Activated T-helper 1 cell treated with anti-CD3 and anti-CD28 coated beads, Interleukin-2, amount 50 U/mL, for 16 hours (primary cell): ENCODE measurements at places on chromosomes 13 and 19.

DNA sequence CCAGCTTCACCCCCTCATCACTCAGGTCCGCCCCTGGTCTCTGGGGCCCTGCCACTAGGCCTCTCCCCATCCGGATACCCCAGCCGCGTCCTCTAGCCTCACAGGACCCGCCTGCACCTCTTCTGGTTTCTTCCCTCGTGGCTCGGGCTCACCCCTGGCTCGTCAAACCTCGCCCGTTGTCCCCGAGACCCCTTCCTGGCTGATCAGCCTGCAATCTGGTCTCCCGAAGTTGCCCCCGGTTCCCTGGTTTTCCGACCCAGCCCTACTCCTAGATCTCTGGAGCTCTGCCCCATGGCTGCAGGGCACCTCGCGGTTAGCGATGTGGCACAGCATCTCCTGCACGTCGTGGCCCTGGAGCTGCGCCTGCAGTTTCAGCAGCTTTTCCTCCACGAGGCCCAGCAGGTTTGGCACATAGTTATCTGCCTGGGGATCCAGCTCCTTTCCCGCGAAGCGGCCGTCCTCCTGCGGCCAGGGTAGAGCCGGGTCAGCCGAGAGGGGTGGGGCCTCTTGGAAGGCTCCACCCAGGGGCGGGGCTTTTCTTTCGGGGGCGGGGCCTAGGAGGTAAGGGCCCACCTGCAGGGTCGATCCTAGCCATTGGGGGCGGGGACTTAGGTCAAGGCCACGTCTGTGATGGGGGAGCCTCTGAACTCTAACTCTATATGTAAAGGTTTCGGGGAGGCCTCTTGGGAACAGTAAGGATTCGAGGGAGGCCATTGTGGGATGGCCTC, 2.4 kb upstream of the RGL3 start:
- peak; percentile 21 for DNase-seq

DNA sequence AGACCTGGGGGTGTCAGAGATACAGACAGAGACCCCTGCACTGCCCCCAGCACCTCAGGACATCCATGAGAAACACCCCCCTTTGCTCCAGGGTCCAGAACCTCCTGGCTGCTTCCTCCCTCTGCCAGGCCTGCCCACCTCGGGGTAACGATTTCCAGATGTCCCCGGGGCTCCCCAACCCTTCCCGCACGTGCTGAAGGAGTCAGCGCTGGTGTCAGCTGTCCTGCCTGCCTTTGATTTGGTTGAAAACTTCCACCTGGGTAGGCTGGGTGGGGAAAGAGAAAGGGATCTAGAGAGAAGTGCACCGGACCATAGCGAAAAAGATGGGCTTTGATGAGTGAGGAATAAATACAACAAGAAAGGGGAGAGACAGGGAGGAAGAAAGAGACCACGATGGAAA, 1.5 kb upstream of the CGB7 start:
- DNase-seq: no peak

DNA sequence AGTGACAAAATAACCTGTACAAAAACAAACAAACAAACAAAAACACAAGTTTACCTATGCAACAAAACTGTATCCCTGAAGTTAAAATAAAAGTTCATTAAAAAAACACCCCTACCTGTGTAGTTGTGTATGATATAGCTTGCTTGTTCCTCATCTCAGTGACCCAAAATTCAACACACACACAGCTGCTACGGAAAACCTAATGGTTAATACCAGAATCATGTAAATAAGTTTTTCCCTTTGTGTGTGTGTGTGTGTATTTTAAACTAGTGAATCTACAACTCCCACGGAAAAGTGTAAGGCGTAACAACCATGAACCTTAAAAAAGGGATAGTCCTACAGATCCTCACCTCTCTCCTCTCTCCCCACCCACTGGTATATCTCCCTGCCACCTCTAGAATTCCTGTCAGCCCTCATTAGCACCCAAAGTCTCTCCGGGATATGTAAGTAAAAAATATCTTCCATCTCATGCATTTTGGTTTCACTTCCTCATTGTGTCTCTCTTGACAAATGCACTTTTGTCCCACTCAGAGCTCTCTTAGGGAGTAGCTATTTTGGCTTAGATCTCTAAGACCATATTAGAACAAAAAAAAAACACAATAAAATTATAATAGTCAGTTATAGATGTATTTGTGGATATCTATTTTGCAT, 2236.5 kb downstream of the PCDH9 start:
- no peak for DNase-seq

GRCh38 chr19:46775642-46776258, 12.6 kb downstream of the SLC1A5 start:
- no peak for DNase-seq

DNA sequence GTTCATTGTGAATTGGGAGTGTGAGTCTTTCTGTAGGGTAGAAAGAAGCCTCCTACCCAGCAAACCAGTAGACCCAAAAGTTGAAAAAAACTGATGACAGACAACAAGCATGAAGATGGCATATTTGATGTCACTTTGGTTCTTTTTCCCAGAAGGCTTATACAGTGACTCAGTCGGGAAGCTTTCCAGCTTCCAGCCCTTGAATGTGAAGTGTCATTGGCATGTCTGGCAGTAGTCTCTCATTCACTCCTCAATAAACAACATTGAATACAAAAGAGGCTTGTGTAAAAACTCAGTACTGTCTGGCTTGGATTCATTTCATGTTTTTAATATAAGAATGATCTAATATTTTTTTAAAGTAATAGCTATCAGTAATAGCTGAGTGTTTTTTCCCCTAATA, 68.7 kb downstream of the IPO5 start:
- no peak for DNase-seq

- no peak for DNase-seq
Observed at GRCh38 chr19:18859676-18860301, 28.0 kb downstream of the UPF1 start.

DNA sequence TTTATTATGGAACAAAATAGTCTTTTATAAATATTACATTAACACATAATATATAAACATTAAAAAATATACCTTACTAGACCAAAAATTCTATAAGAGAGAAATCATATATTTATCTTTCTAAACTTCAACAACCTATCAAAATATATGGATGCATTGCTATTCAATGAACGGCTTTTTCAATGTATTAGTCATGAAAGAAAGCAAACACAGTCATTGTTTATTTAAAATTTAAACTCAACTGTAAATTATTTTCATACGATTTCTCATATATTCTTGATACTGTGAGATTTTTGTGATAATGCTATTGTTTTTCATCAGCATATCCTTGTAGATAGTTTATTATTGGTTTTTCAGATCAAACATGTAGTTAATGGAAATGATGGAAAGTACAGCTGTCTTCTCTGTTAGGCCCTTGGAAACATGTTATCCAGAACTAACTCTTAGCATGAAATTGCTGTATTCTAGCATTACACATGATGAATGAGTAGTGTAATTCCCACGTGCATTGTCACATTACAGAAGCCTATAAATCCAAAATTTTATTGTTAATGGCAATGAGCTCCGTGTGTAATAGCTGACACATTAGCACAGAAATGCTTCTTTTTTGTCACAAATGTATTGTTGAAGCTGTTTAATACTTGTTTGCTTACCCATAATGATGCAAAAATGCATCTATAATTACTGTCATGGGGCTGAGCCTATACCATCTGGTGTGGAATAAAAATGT, 1639.9 kb downstream of the SLITRK5 start:
- DNase-seq: no peak

GRCh38 chr13:95573221-95573620, 20.7 kb downstream of the CLDN10 start:
- no peak for DNase-seq

DNA sequence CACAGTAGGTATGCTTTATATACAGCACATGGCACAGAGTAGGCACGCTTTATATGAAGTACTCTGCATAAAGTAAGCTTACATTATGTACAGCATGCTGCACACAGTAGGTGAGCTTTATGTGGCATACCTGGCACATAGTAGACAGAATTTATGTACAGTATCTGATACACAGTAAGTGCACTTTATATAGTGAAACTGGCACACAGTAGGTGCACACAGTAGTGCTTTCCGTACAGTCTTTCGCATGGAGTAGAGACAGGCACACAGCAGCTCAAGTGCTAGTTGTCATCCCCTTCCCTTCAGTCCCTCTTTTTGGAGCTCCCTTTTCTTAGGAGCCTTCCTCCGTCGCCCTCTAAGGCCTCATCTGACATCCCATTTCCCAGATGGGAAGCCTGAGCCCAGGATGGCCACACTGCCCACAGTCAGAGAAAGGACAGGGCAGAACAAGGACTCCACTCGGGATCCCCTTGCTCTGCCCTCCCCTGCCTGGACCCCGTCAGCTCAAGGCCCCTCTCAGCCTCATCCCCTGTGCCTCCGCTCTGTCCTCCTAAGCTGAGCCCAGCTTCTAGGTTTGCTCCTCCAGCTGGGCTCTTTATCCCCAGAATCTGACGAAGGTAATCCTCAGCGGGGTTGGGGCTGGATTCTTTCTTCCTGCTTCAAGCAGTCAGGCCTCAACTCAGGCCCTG, 852 bp upstream of the CYP4F12 start:
- DNase-seq: no peak

GRCh38 chr13:47237571-47237970, 340.7 kb upstream of the HTR2A start:
- DNase-seq: no peak

GRCh38 chr19:42284591-42285341, 15.7 kb downstream of the CIC start:
- DNase-seq: no peak

DNA sequence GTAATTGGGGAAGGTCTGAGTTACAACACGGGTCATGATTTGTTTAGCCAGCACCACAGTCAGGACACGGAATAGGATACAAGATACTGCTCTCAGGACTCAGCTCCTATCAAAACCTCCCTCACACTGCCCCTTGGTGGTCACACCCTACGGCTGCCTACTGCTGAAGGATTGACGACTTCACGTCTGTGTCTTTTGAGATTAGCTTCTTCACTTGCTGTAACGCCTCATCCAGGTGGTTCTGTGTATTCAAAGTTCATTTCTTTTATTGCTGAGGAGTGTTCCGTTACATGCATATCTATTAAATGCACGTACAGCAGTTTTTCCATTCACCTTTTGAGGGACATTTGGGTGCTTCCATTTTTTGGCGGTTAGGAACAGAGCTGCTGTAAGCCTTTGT, 46.3 kb downstream of the URI1 start:
- no peak for DNase-seq

GRCh38 chr19:41355802-41356201, 2.1 kb upstream of the TGFB1 start:
- no peak for DNase-seq

DNA sequence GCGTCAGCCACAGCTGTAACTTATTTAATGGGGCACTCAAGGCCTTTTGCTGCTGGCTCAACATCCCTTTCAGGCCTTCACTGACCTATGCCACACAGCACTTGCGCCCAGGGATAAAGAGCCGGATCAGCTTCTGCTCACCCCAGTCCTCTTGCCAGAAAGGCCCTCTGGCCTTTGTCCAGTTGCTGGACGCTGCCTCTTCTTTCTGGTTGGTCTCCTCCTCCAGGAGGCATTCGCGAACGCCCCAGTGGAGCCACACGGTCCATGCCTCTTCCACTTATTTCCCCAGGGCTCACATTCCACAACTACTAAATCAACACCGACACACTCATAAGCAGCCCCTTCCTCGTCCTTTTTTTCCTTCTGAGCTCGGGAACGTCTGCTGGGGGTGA, 3.7 kb upstream of the ZNF329 start:
- DNase-seq: no peak

- no peak for DNase-seq
Observed at GRCh38 chr13:78620936-78621470, 17.7 kb upstream of the POU4F1 start.

- no peak for DNase-seq
Observed at GRCh38 chr13:108326309-108326708, 56.8 kb downstream of the TNFSF13B start.

GRCh38 chr19:33177417-33177979, 16.6 kb upstream of the LRP3 start:
- peak; percentile 63 for DNase-seq

GRCh38 chr19:5594521-5594950, 26.8 kb upstream of the TINCR start:
- DNase-seq: no peak

- no peak for DNase-seq
Observed at GRCh38 chr13:106916329-106916976, 348.5 kb upstream of the ARGLU1 start.

DNA sequence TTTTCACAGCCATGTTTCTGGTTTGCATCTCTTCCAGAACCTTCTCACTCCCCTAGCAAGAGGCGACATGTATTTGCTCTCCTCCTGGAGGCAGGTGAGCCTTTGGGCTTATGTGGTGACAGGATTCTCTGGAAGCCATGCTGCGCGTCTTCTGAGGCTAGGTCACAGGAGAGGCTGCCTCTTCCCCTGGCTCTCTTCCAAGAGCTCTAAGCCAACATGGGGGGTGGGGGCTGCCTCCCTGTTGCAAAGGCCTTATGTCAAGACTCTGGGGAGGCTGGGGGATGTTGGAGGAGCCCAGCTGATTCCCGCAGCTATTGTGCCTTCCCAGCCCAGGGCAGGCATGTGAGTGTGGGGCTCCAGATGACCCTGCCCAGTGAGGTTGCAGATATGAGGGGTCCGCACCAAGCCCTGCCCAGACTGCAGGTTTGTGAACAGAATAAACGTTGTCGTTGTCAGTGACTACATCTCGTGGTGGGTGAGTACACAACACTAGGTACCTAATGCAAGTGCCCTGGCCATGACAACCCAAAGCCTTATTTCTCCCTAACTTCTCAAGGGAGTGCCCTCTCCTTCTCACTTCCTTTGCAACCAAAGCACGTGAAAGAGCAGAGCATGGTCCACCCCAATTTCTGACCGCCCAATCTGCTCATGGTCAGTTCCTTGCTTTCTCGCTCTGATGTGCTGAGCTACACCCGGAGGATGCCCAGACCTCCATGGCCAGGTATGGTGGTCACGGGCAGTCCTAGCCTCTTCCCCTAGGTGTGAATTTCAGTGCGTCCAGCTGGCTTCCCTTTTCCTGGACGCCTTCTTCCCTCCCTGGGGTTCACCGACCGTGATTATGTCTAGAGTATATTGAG, 44.9 kb downstream of the TEX29 start:
- no peak for DNase-seq

GRCh38 chr19:30719999-30720345, 347.8 kb downstream of the ZNF536 start:
- DNase-seq: no peak

DNA sequence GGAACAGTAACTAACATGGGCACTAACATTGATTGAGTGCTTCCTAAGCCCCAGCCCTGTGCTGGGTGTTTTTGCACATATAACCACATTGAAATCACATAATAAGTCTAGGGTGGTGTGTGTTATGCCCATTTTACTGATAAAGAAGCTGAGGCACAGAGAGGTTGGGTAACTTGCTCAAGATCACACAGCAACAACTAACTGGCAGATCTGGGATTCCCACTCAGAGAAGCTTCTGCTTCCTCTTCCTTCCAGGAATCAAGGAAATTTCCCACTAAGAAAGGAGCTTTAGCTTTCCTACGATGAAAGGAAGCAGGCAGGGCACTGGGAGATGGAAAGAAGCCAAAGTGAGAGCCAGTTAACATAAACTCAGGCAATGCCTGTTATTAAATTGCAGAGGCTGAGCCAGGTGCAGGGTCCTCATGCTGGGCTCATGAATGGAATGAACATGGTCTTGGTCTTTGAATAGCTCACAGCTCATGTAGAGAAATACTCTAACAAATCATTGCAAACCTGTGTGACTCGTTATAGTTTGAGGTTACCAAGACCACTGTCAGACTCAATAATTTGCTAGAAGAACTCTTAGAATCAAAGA, 10.1 kb downstream of the SSC5D start:
- DNase-seq: no peak
